ENCODE measurements at places on chromosomes 6 and 20.

DNA sequence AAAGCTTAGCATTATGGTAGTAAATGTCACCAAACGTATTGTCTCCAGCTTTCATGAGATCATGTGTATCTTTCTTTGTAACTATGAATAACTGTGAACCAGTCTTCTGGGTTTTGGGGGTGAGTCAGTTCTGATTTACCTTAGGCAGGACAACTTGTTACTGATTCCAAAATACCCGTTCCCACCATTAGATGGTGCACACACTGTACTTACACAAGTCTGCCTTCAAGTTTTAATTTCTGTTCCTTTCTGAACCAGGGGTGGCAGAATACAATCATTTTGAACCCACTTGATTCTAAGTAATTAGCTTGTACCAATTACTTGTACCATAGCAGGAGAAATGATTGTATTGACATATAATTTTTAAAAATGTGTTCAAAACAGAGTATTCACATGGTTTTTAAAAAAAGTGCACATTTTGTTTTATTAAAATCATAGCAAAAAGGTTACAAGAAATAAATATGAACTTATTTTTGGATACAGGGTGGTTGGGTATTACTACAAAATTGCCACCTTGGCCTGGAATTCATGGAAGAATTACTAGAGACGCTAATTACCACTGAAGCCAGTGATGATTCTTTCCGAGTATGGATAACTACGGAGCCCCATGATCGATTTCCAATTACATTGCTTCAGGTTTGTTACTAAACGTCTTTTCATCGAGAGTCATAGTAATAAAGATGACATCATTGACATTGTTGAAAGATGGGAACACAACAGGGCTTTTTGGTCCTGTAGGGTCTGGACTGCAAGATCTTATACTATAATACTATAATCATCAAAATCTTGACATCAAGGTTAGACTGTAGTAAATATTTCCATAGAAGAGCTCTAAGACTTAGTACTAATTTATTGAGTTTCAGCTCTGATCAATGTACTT, 75.2 kb upstream of the GLP1R start:
- no peak for DNase-seq

DNA sequence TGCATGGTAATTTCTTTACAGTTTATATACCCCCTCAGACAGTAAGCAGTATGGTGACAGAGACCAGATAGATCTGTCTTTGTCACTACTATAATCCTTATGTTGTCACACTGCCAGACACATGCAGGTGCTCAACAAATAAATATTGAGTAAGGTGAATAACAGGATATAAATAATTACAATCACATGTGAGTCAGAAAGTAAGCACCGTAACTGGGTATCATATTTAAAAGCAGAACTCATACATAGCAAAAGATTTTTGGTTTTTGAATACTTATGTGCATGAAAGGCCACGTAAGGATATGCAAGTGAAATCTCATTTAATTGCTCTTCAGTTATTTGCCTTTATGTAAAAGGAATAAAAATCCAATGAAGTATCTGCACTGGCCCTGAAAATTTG, 17.4 kb downstream of the CNBD2 start:
- no peak for DNase-seq

DNA sequence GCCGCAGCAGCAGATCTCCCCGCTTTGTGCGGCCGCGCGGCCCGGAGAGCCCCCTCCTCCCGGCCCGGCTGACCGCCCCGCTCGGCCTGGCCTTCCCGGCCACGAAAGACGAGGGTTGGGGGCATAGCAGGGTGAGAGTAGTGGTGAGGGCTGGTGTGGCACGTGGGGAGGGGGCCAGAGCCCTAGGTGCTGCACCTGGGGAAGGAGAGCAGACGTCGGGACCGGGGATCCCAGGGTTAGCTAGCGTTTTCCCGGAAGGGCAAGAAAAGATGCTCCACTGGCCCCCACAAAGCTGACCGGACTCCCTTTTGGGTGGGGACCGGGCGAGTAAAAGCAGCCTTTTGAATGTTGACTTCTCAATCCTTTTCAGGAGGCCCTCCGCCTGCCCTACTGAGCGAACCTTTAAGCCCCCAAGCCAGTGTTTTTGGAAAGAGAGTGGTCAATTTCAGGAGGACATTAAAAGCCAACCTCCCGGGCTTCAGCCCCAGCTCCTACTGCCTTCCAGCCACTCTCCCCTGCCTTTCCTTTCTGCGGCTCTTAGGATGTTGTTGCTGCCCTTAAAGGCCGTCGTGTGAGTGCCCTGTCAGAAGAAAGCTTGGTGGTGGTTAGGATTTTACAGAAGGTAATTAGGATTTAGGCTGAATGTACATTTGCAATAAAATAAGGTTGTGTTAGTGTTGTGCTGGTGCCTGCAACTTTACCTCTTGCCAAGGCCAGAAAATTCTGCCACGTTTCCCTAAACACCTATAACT, 648 bp upstream of the BACH2 start:
- no peak for DNase-seq

- no peak for DNase-seq
Measured at GRCh38 chr6:77425671-77426070, 37.6 kb downstream of the HTR1B start.

DNA sequence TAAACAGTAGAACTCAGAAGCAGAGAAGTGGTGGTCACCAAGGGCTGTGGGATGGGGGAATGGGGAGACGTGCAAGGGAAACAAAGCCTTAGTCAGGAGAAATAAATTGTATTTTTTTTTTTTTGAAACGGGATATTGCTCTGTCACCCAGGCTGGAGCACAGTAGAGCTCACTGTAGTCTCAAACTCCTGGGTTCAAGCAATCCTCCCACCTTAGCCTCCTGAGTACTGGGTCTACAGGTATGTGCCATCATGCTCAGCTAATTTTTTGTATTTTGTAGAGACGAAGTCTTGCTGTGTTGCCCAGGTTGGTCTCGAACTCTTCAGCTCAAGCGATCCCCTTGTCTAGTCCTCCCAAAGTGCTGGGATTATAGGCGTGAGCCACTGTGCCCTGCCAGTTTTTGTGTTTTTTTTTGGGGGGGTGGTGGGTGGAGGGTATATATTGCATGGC, 3.4 kb downstream of the HSPA1B start:
- no peak for DNase-seq

DNA sequence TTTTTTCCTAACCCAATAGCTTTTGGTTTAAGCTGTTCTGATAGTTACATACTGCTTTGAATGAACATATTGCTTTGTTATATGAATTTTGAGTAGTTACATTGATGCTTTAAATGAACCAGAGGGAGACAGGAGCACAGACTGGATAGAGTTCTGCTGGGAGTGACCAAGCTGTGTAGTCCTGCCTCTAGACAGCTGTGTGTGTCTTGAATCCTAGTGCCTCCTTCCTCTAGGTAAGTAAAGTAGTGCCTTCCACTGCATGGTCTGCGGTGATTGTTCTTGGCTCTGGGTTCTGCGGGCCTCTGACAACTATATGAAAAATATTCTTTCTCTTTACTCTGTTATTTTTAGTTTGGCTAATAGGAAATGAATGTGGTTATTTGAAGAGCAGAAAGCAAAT, 46.0 kb upstream of the ADGRG6 start:
- no peak for DNase-seq

GRCh38 chr6:42642794-42643193, 79.0 kb downstream of the UBR2 start:
- DNase-seq, result no peak

GRCh38 chr20:7601431-7601830, 338.8 kb downstream of the HAO1 start:
- no peak for DNase-seq

- DNase-seq, result no peak
Measured at GRCh38 chr6:150620763-150621162, 21.1 kb downstream of the PLEKHG1 start.

GRCh38 chr6:157225575-157225995, 97.7 kb downstream of the TMEM242 start:
- no peak for DNase-seq

GRCh38 chr20:9912858-9913434, 74.1 kb upstream of the PAK5 start:
- no peak for DNase-seq

- DNase-seq, result no peak
Measured at GRCh38 chr20:39800548-39800947, 838.4 kb downstream of the DHX35 start.

- DNase-seq, result no peak
Measured at GRCh38 chr6:125841356-125842090, 50.8 kb downstream of the NCOA7 start.

GRCh38 chr6:47651505-47651944, 46.9 kb upstream of the ADGRF4 start:
- DNase-seq, result no peak

- DNase-seq, result no peak
Measured at GRCh38 chr20:54366669-54367344, 108.6 kb upstream of the DOK5 start.

- DNase-seq, result no peak
Measured at GRCh38 chr20:57250607-57251343, 15.7 kb downstream of the BMP7 start.

GRCh38 chr20:25987073-25987927, 290.6 kb upstream of the ZNF337 start:
- DNase-seq, result no peak

- no peak for DNase-seq
Measured at GRCh38 chr6:39407446-39407993, 85.0 kb upstream of the KCNK16 start.

DNA sequence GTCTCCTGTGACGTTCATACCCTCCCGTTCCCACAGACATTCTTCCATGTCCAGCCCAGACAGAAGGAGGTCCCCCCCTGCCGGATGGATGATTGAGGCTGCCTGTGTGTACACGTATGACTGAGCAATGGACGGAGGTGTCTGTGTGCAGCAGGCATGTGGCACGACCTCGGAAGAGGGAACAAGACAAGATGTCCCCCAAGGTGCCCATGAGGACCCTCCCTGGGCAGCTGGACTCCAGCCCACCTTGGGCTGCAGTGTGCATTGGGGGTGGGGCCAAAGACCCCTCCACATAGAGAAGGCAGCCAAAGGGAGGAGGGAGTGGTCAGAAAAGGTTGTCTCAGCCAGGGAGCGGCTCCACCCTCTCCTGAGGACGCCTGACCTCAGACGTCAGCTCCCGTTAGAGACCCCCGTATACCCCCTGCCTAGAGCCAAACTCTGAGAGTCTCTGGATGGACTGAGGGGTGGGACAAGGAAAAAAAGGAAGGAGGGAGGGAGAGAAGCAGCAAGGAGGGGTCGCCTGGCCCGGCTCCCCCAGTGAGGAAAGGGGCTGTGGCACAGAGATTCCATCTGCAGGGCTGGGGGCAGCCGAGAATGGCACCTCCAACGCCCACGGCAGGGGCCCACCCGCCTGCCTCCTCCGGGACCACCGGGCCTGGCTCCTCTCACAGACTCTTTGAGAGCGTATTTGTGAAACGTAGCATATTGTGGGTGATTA, 92.9 kb upstream of the BHLHE23 start:
- no peak for DNase-seq

- DNase-seq, result no peak
Measured at GRCh38 chr20:41387444-41387851, 20.8 kb upstream of the EMILIN3 start.

GRCh38 chr20:54763366-54763765, 288.0 kb downstream of the DOK5 start:
- DNase-seq, result no peak

GRCh38 chr6:107971181-107971580, 13.2 kb upstream of the SEC63 start:
- DNase-seq, result no peak

DNA sequence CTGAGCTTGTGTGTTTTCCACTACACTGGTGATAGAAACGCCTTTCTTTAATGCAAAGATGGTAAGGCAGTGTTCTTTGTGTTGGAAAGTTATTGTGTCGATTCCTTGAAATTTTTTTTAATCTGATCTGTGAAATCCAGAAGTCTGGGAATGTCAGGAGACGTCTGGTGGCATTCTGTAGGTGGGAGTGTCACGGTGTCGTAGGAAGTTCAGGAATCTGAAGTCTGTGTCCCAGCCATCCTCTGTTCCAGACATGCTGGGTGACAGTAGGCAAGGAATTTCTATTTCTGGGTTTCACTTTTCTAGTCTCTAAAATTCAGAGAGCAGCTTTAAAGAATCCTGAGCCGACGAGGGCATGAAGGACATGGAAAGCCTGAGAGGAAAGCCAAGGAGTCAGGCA, 223.8 kb downstream of the ZNF217 start:
- DNase-seq, result no peak

GRCh38 chr20:49169547-49169946, 18.6 kb downstream of the STAU1 start:
- DNase-seq, result no peak

DNA sequence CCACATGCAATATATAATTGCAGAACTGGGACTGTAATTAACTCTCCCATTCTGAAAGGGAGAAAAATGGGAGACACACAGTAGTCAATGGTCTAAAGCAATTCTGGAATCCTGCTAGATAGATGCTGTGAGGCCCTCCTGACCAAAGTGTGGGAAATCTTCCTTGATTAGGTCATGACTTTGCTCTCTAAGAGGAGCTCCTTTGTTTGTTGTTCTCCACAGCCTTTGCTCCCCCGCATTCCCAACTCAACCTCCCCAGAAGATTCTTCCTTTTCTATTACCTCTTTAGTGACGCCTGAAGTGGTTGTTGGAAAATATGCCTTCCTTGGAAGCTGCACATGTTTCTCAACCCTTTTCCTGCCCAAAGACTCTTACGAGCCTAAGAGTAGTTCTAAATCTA, 28.8 kb upstream of the LIN28B start:
- no peak for DNase-seq

DNA sequence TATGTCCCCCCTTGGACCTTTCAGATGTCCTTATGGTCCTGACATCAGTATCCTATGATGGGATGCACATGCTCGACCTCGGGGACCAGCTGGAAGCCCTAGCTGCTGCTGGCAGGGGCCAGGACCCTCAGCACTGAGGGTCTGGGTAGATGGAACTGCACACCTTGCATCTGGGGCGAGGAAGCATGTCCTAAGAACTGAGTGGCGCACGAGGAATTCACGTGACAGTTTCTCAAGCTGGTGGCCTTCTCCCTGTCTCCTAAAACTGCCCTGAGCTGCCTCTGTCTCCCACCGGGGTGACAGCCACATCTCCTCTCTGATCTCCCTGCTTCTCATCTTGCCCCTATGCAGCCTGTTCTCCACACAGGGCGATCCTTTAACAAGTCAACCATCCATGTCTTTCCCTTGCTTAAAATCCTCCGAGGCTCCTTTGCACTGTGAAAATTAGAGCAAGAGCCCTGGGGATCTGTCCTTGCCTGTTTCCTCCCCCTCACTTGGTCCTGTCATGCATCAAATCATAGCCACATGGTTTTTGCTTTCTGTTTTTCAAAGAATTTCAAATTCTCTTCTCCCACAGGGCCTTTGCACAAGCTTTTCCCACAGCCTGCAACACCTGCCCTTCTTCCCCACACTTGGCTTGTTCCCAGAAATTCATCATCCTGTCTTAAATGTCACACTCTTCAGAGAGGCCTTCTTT, 107.7 kb downstream of the CDH26 start:
- DNase-seq, result no peak

GRCh38 chr20:62911701-62912280, 14.5 kb downstream of the DIDO1 start:
- DNase-seq, result no peak

- DNase-seq, result no peak
Measured at GRCh38 chr6:1615151-1615852, 5.6 kb downstream of the FOXC1 start.

Measured in NCI-H187 treated with DMSO at 0.1 percent for 48 hours (cell line).